ENCODE measurements at places on chromosomes 2 and 18.

DNA sequence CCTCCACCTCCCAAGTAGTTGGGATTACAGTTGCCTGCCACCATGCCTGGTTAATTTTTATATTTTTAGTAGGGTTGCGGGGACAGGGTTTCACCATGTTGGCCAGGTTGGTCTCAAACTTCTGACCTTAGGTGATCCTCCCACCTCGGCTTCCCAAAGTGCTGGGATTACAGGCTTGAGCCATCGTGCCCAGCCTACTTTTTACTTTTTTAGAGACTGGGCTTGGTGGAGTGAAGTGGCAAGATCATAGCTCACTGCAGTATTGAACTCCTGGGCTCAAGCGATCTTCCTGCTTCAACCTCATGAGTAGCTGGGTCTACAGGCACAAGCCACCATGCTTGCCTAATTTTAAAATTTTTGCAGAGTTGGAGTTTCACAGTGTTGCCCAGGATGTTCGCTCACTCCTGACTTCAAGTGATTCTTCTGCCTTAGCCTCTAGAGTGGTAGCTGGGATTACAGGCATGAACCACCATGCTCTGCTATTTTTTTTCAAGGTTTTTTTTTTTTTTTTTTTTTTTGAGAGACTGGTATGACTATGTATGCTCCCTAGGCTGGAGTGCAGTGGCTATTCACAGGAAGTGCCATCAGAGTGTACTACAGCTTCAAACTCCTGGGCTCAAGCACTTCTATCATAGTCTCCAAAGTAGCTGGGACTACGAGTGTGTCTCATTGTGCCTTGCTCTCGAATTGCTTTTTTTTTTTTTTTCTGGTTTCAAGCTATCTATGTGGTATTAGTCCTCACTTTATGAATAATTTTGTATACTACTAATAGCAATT, 11.9 kb downstream of the MSH2 start:
- H3K27me3 ChIP-seq = no peaks in the 10 kb centered on the region
- no peak overlapping the region for H3K27ac ChIP-seq
- H3K36me3 ChIP-seq = peaks cover 7% of the 10 kb centered on the region
- no peak for DNase-seq

GRCh38 chr2:156430980-156431358, 5.2 kb upstream of the GPD2 start:
- no peaks in the 10 kb centered on the region for H3K36me3 ChIP-seq
- peak; percentile 53 for DNase-seq
- peaks cover 4% of the 10 kb centered on the region for H3K27me3 ChIP-seq
- H3K27ac ChIP-seq = peak overlapping the region; percentile 85

DNA sequence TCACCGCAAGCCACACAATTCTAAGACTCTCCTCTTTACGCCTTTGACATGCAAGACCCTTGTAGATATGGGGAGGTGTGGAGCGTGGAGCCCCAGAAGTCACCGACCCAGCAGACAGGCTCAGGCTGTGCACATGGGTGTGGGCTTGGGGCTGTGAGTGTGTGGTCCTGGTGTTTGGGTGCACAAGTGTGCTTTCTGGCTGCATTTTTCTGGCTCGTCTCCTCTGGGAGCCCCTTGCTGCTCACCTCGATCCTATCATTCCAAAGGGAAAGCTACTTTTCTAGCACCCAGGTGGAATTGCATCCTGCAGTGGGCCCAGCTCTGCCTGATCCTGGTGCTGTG, 143.0 kb downstream of the ACOXL start:
- H3K4me3 ChIP-seq = no peak overlapping the region
- peaks cover 37% of the 10 kb centered on the region for H3K27me3 ChIP-seq
- H3K27ac ChIP-seq = no peak overlapping the region
- DNase-seq = no peak
- H3K36me3 ChIP-seq = peaks cover 5% of the 10 kb centered on the region

DNA sequence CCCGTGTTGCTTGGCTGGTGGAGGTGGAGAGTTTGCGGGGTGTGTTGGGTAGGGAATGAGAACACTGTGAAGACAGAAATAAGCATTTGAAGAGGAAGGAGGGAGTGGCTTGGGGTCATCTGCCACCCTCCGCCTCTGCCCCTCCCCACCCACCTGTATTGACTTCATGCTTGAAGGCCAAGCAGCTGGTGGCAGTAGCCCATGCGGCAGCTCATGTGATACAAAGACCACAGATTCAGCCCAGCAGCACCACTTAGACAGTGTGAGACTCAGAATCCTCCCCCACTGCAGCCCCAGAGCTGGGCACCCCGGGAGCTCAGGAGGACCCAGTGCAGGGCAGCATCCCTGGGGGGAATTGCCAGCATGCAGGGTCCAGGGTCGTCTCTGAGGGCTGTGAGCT, 15.4 kb downstream of the NPPC start:
- H3K4me1 ChIP-seq = peaks cover 5% of the 10 kb centered on the region
- H3K27me3 ChIP-seq = peaks cover 36% of the 10 kb centered on the region
- no peak overlapping the region for H3K27ac ChIP-seq
- no peak overlapping the region for H3K4me3 ChIP-seq
- DNase-seq = no peak

DNA sequence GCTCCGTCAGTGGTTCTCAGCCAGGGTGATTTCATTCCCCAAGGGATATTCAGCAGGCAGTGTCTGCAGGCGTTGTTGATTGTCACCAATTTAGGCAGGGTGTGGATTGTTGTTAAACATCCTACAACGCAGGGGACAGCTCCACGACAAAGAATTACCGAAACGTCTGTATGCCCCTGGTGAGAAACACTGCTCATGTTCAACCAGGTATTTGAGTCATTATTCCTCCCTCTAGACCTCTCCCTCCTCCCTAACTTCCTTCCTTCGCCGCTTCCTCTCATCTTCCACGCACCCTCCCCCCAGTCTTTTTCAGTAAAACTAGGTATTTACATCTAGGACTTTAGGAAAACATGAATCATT, 50.8 kb downstream of the NCK2 start:
- peak overlapping the region; percentile 7 for H3K27ac ChIP-seq
- DNase-seq = no peak
- peaks cover 48% of the 10 kb centered on the region for H3K4me1 ChIP-seq
- H3K36me3 ChIP-seq = no peaks in the 10 kb centered on the region
- H3K27me3 ChIP-seq = peaks cover 1% of the 10 kb centered on the region
- no peak overlapping the region for H3K4me3 ChIP-seq

DNA sequence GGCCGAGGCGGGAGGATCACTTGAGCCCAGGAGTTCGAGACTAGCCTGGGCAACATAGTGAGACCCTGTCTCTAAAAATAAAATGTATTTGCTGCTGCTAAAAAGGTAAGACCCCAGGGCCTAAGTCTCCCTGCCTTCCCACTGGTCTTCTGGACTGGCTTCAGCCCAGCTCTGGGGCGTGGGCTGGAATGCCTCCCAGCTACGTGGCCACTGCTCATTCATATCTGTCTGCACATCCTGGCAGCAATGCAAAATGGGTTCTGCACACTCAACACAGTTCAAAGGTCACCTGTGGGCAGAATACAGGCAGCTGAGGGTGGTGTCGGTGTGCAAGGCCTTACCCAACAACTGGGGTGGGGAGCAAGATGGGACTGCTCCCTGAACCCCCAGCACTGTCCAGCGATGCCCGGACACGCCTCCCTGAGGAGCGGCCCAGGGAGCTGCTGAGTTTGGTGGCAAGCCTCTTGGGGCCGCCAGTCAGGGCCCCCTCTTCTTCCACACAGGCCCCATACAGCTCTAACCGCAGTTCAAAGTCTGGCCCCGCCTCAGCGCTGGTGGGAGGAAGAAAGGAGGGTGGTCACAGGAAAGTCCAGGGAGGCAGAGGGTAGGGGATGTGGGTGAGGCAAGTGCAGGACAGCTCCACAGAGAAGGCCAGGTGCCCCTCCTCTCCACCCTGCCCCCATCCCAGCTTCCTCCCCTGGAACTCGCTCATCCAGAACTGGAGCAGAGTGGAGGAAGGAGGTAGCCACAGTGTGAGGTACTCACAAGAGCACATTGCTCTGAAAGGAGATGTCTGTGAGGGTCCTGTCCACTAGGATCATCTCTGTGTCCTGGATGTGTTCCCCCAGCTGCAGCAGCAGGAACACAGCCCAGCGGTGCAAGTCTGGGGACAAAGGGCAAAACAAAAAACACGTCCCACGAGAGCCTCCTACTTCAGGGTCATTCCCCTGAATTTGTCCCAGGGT, 8.2 kb downstream of the WDR54 start:
- peaks cover 14% of the 10 kb centered on the region for H3K36me3 ChIP-seq
- no peaks in the 10 kb centered on the region for H3K27me3 ChIP-seq
- no peak for DNase-seq
- H3K4me3 ChIP-seq = no peak overlapping the region

GRCh38 chr2:37037771-37038170, 46.4 kb downstream of the HEATR5B start:
- no peak overlapping the region for H3K27ac ChIP-seq
- no peaks in the 10 kb centered on the region for H3K4me1 ChIP-seq
- no peak overlapping the region for H3K4me3 ChIP-seq
- H3K27me3 ChIP-seq = no peaks in the 10 kb centered on the region

- DNase-seq = no peak
- H3K36me3 ChIP-seq = no peaks in the 10 kb centered on the region
- H3K27me3 ChIP-seq = no peaks in the 10 kb centered on the region
- no peak overlapping the region for H3K4me3 ChIP-seq
- no peak overlapping the region for H3K27ac ChIP-seq
Measured at GRCh38 chr2:35495182-35495581, 860.4 kb upstream of the CRIM1 start.

DNA sequence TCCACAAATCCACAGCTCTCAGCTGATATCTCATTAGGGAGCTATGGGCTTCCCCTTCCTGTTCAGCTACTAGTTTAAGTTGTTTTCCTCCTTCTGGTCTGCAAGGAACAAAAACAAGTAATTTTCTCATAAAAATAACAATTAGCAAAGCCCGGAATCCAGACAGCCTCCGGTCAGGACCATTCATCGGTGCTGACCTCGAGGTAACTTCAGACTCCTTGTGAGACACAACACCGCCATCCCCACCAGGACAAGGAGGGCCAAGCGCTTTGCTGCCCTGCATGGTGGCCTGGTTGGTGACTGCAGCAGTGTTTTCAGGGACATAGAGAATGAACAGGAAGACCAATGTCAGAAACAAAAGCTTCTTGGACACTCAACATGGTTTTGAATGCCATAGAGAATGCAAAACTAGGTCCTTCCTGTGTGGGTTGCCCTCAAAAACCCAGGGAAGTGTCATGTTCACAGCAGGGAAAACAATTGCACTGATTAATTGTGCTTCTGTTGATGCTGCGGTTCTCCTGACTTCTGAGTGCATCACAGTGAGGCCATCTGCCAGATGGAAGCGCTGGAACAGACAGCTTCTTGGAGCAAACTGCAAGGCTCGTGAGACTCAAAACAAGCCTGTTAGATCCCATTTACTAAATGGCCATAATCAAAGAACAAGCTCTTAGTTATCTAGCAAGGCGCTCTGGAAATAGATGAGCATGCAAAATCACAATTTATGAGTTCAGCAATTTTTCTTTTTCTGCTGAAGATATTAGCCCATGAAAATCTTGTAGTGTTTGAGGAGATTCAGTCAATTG, 77.1 kb downstream of the HS1BP3 start:
- H3K36me3 ChIP-seq = no peaks in the 10 kb centered on the region
- H3K4me1 ChIP-seq = peaks cover 58% of the 10 kb centered on the region
- H3K27me3 ChIP-seq = peaks cover 4% of the 10 kb centered on the region
- DNase-seq = peak; percentile 29
- H3K27ac ChIP-seq = peak overlapping the region; percentile 49
- no peak overlapping the region for H3K4me3 ChIP-seq

- H3K4me3 ChIP-seq = peak overlapping the region; percentile 34
- 0 out of 2 replicates have a peak, but pooled peaks cover 2% of the 10 kb centered on the region for H3K27me3 ChIP-seq
- H3K36me3 ChIP-seq = peaks cover 19% of the 10 kb centered on the region
- peaks cover 73% of the 10 kb centered on the region for H3K4me1 ChIP-seq
- peak overlapping the region; percentile 63 for H3K27ac ChIP-seq
Measured at GRCh38 chr2:144459937-144460336, 60.0 kb downstream of the ZEB2 start.

- H3K27me3 ChIP-seq = peaks cover 59% of the 10 kb centered on the region
- H3K27ac ChIP-seq = no peak overlapping the region
- peaks cover 15% of the 10 kb centered on the region for H3K4me1 ChIP-seq
- peak overlapping the region; percentile 31 for H3K4me3 ChIP-seq
Measured at GRCh38 chr2:219058541-219059374, 2.0 kb downstream of the IHH start.

- H3K36me3 ChIP-seq = peaks cover 25% of the 10 kb centered on the region
- H3K27ac ChIP-seq = no peak overlapping the region
- no peaks in the 10 kb centered on the region for H3K27me3 ChIP-seq
- peak; percentile 4 for DNase-seq
- H3K4me1 ChIP-seq = peaks cover 18% of the 10 kb centered on the region
- H3K4me3 ChIP-seq = no peak overlapping the region
Measured at GRCh38 chr2:15313657-15314056, 247.5 kb downstream of the NBAS start.

DNA sequence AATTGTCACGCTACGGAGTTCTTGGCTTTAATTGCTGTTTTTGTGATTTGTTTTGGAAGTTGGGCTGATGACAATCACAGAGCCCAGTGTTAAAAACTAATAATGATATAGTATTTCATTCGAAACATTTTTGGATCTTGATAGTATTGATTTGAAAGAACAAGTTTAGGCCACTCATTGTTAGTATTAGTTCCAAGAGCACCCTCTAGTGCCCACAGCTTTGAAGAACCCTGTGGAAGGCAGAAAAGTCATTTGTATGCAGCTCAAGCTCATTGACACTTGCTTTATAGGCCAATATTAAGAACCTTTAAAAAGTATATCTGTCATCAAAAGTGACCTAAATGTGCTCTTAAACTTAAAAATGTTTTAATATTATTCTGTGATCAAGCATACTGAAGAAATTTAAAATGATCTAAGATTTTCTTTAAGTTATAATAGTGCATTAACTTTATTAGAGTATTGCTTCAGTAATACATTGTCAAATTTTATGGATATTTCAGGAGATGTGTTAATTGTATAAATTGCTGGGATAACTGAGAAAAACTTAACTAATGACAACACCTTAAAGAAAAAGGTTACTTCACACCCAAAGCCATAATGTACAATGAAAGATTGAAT, 191.0 kb downstream of the GRB14 start:
- no peak overlapping the region for H3K4me3 ChIP-seq
- no peaks in the 10 kb centered on the region for H3K36me3 ChIP-seq
- no peaks in the 10 kb centered on the region for H3K4me1 ChIP-seq
- no peaks in the 10 kb centered on the region for H3K27me3 ChIP-seq
- DNase-seq = peak; percentile 8

DNA sequence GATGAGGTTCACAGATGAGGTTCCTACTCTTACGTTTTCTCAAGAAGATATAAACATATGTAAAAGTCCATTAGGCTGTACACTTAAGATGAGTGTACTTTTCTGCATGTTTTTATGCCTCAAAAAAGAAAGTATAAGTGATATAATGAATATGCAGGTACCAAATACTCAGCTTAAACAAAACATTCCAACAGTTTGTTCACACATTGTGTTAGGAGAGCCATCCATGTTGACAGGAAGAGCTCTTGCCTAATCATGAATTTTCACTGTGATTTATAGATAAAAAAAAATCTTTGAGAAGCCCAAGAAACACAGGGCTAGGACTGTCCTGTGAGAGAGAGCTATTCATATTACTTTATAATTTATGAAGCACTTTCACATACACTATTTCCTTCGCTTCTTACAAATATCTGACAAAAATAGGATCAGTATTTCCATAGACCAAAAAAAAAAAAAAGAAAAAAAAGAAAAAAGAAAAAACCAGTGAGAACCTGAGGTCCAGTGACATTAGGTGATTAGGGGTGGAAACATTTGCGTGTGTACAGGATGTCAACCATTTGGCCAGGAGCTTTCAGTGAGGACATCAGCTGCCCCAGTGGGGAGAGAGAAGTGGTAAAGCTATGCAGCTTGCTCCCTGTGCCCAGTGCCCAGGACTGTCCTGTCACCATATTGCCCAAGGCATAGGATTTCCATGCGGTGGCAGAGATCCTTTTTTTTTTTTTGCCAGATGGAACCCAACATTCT, 38.7 kb downstream of the BUB1 start:
- no peak overlapping the region for H3K27ac ChIP-seq
- H3K4me3 ChIP-seq = no peak overlapping the region
- H3K4me1 ChIP-seq = peaks cover 5% of the 10 kb centered on the region
- no peak for DNase-seq
- H3K27me3 ChIP-seq = peaks cover 2% of the 10 kb centered on the region
